Immature natural killer cell (primary cell): ENCODE measurements at places on chromosomes 5 and 9. TPM values are rescaled to one million over a fixed set of nuclear protein-coding genes. Genes with fewer than 3 reads are reported as not detected.

Gene MAT2B
- 345 TPM for polyA plus RNA-seq

Gene NEUROG1
- not detected for polyA plus RNA-seq

Gene GPR151
- not detected for polyA plus RNA-seq

Gene SLC36A2
- polyA plus RNA-seq = not detected

Gene NOXA1
- polyA plus RNA-seq = 2.1 TPM

Gene TMED9
- polyA plus RNA-seq = 172 TPM

Gene KIF20A
- polyA plus RNA-seq = not detected

Gene RABEPK
- 28.2 TPM for polyA plus RNA-seq

Gene CDC20B
- not detected for polyA plus RNA-seq

Gene DAB2
- 17.3 TPM for polyA plus RNA-seq

Gene ZNF454
- not detected for polyA plus RNA-seq

Gene EQTN
- polyA plus RNA-seq = not detected

Gene ORM2
- polyA plus RNA-seq = not detected

Gene NR5A1
- not detected for polyA plus RNA-seq

Gene PHYHD1
- polyA plus RNA-seq = 7.1 TPM

Gene TNPO1
- 40.4 TPM for polyA plus RNA-seq

Gene STPG3
- polyA plus RNA-seq = not detected

Gene GCNT4
- not detected for polyA plus RNA-seq

Gene NIM1K
- not detected for polyA plus RNA-seq

Gene ANKRD18A
- not detected for polyA plus RNA-seq

Gene MEIKIN
- polyA plus RNA-seq = not detected

Gene IL5
- polyA plus RNA-seq = not detected

Gene TRIM36
- not detected for polyA plus RNA-seq

Gene TAF11L4
- polyA plus RNA-seq = not detected

Gene CCL28
- polyA plus RNA-seq = 8.6 TPM

Gene HRH2
- 0.34 TPM for polyA plus RNA-seq

Gene HBEGF
- polyA plus RNA-seq = not detected

Gene LRRTM2
- not detected for polyA plus RNA-seq

Gene PLPP7
- 0.44 TPM for polyA plus RNA-seq

Gene FYB1
- 80.2 TPM for polyA plus RNA-seq

Gene POMT1
- polyA plus RNA-seq = 8.0 TPM

Gene ANKRD34B
- not detected for polyA plus RNA-seq
